ENCODE measurements at places on chromosomes 13 and 19.

- DNase-seq, result no peak
These were observed at the start of gene ZNF625 for GRCh38 chr19:12156223-12157058. Gene ZNF625 (minus strand): TSS chr19:12156734. CDS start chr19:12156558, 176 bp downstream.

DNA sequence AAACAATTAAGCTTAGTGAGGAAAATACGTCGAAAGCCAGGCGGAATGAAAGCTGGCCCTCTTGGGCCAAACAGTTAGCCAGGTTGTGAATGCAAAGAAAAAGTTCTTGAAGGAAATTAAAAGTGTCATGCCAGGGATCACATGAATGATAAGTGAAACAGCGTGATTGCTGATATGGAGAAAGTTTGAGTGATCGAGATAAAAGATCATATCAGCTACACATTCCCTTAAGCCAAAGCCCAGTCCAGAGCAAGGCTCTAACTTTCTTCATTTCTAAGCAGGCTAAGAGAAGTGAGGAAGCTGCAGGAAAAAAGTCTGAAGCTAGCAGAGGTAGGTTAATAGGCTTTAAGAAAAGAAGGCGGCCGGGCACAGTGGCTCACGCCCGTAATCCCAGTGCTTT is 254.0 kb downstream of the EFNB2 start:
- no peak for DNase-seq

DNA sequence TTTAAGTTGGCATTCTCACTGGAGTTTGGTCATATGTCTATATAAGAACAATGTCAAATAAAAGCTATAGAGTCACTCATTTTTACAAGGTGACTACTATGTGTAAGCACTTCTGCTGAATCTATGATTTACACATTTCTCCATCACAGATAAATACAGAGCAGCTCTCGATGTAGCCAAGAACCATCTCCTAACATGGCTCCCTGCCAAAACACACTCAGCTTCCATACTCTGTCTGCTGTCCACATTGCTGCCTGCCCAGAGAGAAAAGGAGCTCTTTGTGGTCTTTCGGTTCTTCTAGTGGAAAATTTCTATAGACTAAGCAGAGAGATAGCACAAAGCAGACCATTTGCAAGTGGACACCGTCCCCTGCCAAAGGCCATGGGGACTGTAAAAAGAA is 190.9 kb upstream of the KLF12 start:
- DNase-seq, result no peak

DNA sequence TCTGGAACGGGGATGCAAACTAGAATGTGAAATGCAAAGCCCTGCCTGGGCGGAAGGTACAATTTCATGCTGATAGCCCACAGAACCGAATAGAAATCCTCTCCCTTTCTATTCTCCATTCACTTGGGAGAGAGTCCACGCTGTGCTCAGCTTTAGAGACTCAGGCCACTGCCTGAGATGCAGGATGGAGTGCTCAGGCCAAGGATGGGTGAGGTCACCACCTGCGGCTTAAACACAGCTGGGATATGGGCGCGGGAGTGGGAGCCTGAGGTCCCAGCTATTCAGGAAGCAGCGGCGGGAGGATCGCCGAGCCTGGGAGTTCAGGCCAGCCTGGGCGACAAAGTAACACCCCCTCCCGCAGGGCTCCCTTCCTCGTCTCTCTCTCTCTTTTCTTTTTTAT is 446 bp upstream of the ZNF83 start:
- no peak for DNase-seq

GRCh38 chr19:6448045-6448444 is 11.5 kb downstream of the SLC25A23 start:
- DNase-seq, result no peak
